ENCODE measurements at places on chromosomes 5 and 9. TPM values are rescaled to one million over a fixed set of nuclear protein-coding genes. Genes with fewer than 3 reads are reported as not detected.

DNA sequence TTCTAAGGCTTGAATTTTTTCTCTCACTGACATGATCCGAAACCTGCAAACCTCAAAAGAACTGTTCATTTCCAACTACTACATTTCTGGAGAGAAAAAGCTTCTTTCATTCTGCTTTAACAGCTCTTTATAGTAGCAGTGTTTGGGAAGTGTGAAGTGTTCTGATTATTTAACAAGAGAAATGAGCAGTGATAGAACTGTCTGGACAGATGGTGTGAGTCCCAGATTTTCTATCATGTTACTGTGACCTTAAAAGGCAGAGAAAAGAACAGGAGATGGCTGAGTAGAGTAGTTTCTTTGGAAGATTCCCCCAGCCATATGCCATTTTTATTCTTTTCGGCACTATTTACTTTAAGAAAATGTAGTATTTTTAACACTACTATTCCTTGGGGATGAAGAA, 41.3 kb upstream of the TAL2 start:
- DNase-seq: no peak

DNA sequence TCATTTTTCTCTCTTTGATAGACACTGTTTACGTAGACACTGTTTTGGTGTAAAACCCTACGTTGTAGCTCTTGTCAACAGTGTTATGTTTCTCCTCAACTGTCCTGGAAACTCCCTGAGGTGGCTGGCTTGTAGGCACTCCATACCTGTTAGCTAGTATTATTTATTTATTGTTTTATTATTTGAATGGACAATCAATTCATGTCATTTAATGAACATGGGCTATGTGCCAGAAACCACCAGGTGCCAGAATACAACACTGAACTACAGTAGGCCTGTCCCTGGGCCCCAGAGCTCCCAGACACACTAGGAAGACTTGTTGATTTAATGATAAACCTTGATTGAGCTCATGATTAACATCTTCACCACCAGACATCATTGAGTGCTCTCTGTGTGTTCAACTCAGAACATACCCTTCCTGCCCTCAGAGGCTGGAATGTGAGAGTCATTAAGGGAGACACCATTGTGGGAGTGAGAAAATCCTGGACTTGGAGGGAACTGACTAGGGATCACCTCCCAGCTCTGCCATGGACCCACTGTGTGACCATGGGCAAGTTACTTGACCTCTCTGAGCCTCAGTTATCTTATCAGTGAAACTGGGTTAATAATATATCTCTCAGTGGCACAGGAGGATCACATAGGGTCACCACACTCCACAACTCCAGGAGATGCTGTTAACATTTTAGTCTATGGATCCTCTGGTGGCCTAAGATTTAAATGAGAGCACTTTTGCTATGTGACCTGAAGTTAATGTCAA, 19.2 kb downstream of the IRF1 start:
- DNase-seq: no peak

DNA sequence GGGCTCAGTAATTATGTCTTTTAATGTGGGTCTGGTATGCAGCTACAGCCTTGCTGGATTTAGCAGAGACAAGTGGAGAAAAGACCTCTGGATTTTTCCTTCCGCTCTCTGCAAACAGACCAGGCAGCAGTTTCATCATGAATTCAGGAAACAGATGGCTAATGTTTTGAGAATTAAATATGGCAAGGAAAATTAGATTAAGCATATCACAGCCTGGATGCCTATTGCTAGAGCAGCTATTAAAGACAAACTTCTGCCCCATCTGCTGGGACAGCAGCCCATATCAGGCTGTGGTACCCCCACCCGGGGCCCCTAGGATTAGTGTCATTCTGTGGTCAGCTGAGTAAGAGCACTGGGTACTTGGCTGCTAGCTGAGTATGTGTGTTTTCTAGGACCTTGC, 6.2 kb downstream of the SKP2 start:
- no peak for DNase-seq

DNA sequence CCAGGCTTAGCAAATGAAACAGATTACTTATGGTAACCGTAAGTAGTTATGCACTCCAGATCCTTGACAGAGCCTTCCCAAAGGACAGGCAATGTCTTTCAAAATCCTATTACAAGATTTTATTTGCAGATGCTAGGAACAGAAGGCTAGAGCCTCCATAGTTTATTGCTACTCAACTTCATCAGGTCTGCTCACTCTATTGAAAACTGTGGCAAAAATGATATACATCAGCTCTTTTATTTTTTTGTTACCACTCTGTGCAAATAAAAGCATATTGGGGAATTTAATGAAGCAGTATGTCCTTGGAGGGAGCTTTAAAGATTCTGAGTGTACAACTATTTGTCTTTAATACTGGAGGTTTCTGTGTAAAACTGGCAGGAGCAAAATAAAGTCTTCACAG, 46.5 kb downstream of the SLC44A1 start:
- no peak for DNase-seq

DNA sequence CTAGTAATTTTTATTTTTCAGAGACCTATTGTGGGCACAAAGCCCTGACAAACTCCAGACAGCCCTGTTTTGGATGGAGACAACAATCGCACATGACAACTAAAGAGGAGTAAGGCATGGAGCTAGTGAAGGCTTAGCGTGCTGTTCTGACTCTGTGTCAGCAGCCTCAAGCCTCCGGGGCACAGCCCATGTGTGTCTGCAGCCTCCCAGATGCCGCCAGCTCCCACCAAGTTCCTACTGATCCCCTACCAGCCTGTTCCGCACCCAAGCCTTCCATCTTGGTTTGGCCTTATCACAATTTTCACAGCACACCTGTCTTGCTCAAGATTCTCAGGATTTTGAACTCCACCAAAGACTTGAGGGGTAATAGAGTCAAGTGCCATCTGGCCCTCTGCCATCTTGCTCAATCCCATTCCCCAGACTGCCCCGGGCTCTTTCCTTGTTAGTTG, 70.3 kb upstream of the SH3PXD2B start:
- DNase-seq: no peak

DNA sequence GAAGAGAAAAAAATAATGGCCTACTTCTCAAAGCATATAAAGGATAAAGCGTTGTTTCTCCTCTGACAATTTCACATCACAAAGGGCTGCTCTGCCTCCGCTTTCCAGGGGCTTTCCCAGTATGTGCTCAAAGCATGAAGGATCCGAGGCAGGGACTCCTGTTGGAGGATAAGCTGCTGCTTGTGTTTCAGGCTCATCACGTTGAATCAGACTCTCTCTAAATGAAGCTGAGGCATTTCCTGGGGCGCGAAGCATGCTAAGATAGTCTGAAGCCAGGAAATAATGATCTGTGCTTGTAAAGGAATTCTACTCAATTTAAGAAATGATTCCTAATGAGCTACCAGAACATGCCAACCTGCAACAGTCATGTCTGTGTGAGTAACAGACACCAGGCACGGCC, 97.5 kb downstream of the MARCHF11 start:
- no peak for DNase-seq

PPP2R2B gene
- total RNA-seq: not detected

PROB1 gene
- total RNA-seq: 1.5 TPM

GRM6 gene
- total RNA-seq: not detected

ADAMTS12 gene
- 0.92 TPM for total RNA-seq
